Pulmonary artery endothelial cell (primary cell): ENCODE measurements at places on chromosomes 12 and 14. TPM values are rescaled to one million over a fixed set of nuclear protein-coding genes. Genes with fewer than 3 reads are reported as not detected.

The ABHD4 gene
- 6.7 and 12.1 TPM in 2 replicates for total RNA-seq

The CD4 gene
- total RNA-seq, result 0.07 TPM in 1 of 2 replicates, not detected in the other

The SALL2 gene
- 0.79 and 0.95 TPM in 2 replicates for total RNA-seq

The DDX11 gene
- total RNA-seq, result 18.9 and 28.3 TPM in 2 replicates

The SLC6A13 gene
- total RNA-seq, result not detected in 2 replicates

The PTHLH gene
- total RNA-seq, result 3.0 and 3.4 TPM in 2 replicates

The TMEM132C gene
- 0.11 and 0.26 TPM in 2 replicates for total RNA-seq
